Esophagus squamous epithelium (tissue), 5 donors: ENCODE measurements at places on chromosomes 5 and 9.

DNA sequence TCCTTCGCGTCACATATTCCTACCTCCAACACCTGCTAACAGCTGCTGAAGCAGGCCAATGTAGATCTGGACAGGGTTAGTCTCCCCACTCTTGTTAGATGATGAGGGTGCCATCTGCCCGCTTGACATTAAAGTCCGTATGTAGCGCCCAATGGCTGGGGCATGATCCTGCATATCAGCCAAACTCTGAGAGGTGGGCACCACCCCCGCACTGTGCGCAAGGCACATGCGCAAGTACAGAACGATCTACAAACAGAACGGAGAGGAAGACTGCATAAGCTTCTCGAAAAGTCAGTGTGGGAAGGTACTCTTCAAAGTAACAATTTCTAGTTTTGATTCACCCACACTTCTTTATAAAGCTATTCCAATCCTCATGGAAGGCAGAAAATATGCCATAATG, 69.8 kb downstream of the ECPAS start:
- DNase-seq, result no peak

DNA sequence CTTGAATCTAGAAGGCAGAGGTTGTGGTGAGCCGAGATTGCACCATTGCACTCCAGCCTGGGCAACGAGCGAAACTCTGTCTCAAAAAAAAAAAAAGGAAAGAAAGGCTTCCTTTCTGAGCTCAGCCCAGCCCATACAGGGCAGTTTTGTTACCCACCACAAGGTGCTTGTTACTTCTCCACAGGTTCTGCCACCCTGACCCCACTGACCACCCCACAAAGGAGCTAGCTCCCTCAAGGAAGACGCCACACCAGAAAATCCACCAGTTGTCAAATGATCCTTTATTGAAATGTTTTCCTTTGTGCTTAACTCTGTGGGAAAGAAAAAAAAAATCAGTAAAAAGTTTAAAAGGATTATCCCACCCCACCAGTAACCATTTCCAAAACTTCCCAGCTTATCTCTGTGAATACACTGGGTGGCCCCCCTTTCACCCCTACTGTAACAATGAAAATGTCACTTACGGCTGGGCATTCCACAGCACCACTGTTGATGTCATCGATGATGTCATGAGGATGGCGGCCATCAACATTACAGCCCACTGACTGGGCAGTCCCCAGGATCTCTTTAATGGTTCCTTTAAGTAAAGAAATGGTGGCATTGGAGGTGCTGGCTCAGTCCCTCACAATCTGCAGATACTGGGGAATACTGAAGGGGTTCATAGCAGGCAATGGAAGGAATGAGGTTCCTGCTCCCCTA, 3.6 kb downstream of the RPL12 start:
- no peak for DNase-seq

- no peak for DNase-seq
Measured at GRCh38 chr5:157596487-157596886, 20.9 kb upstream of the ADAM19 start.

GRCh38 chr5:103364074-103364473, 105.5 kb downstream of the MACIR start:
- no peak for DNase-seq

DNA sequence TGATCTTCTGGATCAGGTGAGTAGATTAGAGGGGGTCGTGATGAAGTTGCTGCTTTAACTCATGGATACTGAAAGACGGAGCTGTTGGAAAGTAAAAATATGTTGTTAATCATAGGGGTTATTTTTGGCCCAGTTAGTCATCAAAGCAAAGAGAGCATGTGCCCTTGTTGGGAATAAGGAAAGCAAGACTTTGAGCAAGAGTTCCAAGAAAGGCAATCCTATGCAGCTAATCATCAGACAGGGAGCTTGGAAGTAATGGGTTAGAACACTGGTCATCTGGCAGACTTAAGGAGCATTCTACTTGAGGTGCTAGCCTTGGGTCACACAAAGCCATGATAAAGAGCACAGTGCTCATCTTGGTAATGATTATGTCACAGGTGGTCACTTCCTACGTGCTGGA, 18.3 kb downstream of the ASPN start:
- DNase-seq, result no peak

DNA sequence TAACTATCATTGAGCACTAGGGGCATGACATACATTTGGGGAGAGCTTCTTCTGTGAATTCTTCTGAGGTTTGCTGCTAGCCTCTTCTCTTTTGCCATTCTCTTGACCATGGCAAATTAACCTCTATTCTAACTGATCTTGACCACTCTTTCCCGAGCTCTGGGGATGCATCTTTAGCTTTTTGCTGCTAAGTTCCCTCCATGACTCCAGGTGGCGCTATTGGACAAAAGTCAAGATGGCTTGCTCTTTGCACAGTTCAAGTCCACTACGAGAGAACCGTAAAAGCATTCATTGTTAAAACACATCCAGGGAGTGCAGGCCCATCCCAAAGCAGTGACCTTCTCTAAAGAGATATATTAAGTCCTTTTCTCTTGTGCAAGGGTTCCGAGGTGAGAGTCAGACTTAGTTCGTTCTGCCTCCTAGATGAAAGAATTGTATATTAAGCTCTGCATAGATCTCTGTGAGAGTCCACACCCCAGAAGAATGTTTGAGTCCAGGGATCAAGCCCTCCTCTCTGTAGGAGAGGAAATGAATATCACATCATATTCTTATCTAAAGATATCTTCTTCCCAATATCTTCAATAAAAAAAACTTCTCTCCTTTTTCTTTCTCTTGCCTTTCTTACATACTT, 1152.9 kb upstream of the CDH6 start:
- DNase-seq, result no peak

DNA sequence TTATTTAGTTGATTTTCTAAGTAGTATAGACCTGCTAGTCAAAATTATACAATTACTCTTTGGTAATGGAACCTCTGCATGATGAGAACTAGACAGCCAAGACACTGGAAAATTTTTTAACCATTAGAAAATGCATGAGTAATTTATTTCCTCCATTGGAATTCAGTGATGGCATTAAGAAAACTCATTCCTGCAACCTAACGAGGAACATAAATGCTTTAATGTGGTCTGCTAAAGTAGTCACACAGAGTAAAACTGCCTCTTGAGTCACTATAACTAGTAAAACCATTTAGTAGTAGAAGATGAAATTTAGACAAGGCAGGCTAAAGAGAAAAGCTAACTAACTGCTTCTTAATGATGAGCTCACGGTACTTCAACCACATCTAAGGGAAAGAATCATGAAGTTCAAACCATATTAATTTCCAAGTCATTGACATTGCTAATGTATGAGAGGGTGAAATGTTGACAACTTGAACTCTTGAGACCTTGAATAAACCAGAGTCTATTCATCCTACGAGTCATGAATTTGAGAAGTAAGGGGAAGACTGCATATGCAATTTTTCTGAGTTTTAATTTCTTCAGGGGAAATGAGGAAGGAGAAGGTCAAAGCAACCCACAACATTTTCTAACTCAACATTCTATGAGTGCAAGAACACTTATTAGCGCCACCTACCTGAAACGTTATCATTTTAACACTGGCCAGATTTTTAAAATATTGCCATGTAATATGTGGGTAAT, 74.4 kb downstream of the GLIS3 start:
- DNase-seq, result no peak

- DNase-seq, result no peak
Measured at GRCh38 chr9:17005056-17005823, 129.6 kb upstream of the CNTLN start.

DNA sequence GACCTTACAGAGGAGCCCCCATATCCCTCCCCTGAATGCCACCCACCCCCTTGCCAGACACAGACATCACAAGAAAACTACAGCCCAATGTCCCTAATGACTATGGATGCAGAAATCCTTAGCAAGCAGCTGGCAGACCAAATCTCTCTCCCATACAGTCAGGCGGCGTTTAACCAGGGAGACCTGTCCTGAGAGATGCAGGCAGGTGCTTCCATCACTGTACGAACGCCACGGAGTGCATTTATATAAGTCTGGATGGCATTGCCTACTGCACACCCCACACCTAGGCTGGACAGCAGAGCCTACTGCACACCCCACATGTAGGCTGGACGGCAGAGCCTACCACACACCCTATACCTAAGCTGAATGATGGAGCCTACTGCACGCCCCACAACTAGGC, 34.4 kb upstream of the SARDH start:
- DNase-seq, result no peak

DNA sequence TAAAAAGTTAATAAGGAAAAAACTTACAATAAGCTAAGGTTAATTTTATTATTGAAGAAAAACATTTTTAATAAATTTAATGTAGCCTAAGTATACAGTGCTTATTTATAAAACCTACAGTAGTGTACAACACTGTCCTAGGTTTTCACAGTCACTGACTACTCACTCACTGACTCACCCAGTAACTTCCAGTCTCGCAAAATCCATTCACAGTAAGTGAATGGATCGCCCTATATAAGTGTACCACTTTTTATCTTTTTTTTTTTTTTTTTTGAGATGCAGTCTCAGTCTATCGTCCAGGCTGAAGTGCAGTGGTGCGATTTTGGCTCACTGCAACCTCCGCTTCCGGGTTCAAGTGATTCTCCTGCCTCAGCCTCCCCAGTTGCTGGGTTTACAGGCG, 47.7 kb downstream of the FNIP1 start:
- no peak for DNase-seq

- DNase-seq, result no peak
Measured at GRCh38 chr5:152181461-152181860, 223.6 kb downstream of the NMUR2 start.

DNA sequence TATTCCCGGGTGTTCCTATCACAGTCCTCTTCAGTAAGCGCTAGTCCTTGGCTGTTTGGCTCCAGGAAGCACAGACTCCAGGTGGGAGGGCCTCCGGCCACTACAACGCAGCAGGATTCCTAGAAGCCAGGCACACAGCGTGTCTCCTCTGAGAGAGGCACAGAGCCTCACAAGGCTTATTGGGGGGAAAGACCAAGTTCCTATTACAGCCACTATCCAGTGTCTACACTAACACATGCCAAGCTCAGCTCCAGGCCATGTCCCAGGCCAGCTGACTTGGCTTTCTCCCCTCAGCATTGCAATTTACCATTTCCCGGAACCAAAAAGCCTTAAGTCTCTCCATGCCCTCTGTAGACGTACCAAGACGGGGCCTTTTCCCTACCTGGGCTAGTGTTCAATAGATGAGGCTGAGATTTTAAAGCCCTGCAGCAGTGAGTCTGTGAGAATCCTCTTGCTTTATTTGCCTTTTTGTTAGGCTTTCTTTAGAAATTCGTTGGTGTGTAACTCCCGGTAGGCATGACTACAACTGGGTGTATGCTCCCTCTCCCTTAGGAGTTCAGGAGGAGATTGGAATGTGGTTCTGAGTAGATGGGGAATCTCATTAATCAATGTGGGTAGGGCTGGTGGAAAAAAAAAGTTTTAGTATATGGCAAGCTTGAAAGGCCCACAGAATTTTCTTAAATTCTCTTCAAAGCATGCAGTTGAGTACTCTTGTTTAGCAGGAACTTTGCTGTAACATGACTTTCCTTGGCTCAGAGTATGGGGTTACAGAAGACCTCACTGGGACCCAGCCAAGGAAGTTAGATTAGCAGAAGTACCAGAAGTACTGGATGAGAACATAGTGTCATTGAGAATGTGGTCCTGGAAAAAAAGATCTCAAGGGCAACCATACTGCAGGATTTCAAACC, 84.3 kb upstream of the SLC1A3 start:
- no peak for DNase-seq

DNA sequence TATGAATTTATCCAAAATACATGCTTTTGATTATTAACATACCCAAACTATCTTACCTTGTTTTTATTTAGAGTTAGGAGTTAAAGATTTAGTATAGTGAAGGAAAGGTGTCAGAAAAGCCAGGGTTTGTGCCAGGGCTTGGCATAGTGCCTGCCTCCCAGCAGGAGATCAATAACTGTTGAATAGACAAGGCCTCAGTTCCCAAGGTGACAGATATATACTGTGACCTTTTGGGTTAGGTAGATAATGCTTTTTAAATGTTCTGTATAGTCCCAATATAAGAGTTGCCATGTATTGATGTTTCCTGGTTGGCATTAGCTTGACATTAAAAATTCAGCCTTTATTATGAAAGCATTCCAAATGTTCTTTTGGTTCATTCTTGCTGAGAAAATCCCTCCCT, 121.8 kb downstream of the MCTP1 start:
- DNase-seq, result no peak

GRCh38 chr9:134988706-134989105, 71.0 kb upstream of the FCN1 start:
- no peak for DNase-seq

DNA sequence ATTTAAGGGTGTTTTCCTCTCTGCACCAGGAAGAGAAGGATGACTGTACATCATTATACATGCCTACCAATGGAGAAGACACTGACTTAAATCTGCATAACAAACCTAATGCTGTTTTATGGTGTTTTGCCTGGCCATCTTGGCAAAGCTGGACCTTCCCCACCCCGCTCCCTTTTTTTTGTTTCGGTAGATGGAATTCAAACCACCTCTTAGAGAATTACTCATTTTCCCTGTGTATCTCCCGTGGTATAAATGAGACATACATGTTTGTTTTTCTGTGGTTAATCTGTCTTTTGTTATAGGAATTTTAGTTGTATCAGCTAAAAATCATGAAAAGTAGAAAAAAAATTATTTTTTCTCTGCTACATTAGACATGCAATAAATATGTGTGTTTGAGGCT, 28.8 kb downstream of the IL12B start:
- no peak for DNase-seq

- DNase-seq, result no peak
Measured at GRCh38 chr5:976849-977751, 31.5 kb upstream of the NKD2 start.

DNA sequence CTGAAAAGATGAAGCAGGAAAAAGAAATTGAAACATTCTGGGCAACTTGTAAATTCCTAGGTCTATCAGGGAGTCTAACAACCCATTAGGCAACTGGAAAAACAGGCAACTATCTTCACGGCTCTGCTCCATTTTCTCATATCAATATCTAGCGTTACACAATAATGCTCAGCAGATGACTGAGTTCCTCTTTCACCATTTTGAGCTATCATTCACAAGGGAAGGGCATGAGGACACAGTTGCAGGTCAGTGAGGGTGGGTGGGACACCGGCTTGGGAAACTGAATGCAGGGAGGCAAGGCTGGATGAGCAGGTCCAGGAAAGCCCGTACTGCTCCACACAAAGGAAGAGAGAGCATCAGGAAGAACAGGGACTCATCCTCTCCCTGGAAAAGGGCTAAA, 67.0 kb downstream of the FRMD3 start:
- no peak for DNase-seq

- no peak for DNase-seq
Measured at GRCh38 chr5:154273963-154274827, 83.7 kb downstream of the GALNT10 start.

DNA sequence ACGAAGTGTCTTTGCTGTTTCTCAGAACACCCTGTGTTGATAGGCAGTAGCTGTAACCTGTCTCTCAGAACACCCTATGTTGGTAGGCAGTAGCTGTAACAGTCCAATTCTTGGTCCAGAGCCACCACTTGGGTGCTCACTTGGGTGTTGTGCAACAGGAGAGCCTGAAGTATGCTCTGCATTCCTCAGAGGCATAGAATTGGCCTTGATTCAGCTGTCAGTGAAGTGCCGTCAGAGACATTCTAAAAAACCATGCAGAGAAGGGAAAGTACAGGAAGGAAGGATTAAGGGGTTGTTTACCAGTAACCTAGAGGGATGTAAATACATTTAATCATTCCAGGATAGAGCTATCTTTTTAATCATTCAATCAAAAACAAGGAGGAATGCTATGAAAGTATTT, 231.2 kb downstream of the ARRDC3 start:
- no peak for DNase-seq

- no peak for DNase-seq
Measured at GRCh38 chr5:166257661-166258060, 2033.8 kb upstream of the WWC1 start.
